ENCODE measurements at places on chromosomes 2 and 18. TPM values are rescaled to one million over a fixed set of nuclear protein-coding genes. Genes with fewer than 3 reads are reported as not detected.
A peak's percentile ranks its signal among the peaks of the same experiment; 100 is the strongest.

GRCh38 chr2:98663511-98664090 is 55.2 kb downstream of the UNC50 start:
- no peak overlapping the region for H3K4me3 ChIP-seq
- no peaks in the 10 kb centered on the region for H3K4me1 ChIP-seq
- no peaks in the 10 kb centered on the region for H3K27me3 ChIP-seq
- DNase-seq = no peak
- H3K36me3 ChIP-seq = no peaks in the 10 kb centered on the region
- no peak overlapping the region for H3K27ac ChIP-seq

- no peaks in the 10 kb centered on the region for H3K27me3 ChIP-seq
- no peaks in the 10 kb centered on the region for H3K4me1 ChIP-seq
- no peak overlapping the region for H3K4me3 ChIP-seq
- no peak for DNase-seq
- H3K27ac ChIP-seq = no peak overlapping the region
- no peaks in the 10 kb centered on the region for H3K36me3 ChIP-seq
Measured at GRCh38 chr18:3081584-3081991, 68.6 kb upstream of the LPIN2 start.

STARD6 gene
- not detected for total RNA-seq

DNA sequence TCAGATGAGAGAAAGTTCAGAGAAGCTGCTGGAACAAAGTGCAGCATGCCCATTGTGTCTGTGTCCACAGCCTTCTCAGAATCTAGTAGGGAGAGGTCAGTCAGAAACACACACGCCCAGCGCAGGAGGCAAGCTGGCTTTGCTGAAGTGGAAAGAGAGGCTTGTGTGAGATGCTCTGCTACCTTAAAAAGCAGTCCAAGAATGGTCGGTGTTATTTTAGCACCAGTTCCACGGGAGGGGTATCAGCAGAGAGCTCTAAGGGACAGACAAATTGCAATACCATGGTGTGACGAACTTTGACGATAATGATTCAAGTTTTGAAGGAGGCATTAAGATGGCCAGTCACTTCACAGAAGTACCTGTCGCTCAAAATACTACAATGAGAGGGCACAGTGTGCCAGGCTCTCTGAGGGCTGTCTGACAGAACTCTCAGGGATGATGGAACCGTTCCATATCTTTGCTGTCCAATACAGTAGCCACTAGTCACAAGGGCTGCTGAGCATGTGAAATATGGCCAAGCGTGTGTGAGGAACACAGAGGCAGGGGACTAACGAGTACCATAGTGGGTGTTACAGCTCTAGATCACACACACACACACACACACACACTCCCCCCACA is 237.5 kb upstream of the TMEM200C start:
- H3K4me1 ChIP-seq = no peaks in the 10 kb centered on the region
- H3K36me3 ChIP-seq = no peaks in the 10 kb centered on the region
- H3K4me3 ChIP-seq = no peak overlapping the region
- no peaks in the 10 kb centered on the region for H3K27me3 ChIP-seq
- no peak overlapping the region for H3K27ac ChIP-seq

NOL4 gene
- not detected for total RNA-seq

DNA sequence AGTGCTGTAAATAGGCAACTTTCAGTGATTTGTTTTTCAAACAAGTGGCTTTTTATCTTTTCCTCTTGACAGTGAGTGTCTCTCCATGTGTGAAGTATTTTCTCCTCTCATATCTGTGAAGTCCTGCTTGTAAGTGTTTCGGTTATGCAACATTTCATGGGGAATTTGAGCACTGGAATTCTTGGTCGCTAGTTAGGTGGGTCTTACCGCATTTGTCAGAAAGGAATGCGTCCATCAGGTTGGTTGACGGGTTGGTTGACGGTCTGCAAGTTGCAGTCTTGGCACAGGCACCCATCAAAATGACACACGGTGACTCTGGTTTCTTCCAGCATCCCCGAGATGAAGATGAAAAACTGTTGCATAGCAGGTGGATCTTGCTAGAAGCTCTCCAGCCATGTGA is 109.8 kb downstream of the AGAP1 start:
- H3K27ac ChIP-seq = no peak overlapping the region
- H3K4me1 ChIP-seq = no peaks in the 10 kb centered on the region
- no peak for DNase-seq
- no peak overlapping the region for H3K4me3 ChIP-seq
- no peaks in the 10 kb centered on the region for H3K27me3 ChIP-seq
- no peaks in the 10 kb centered on the region for H3K36me3 ChIP-seq

- no peak overlapping the region for H3K27ac ChIP-seq
- H3K36me3 ChIP-seq = no peaks in the 10 kb centered on the region
- no peaks in the 10 kb centered on the region for H3K4me1 ChIP-seq
- DNase-seq = no peak
- no peak overlapping the region for H3K4me3 ChIP-seq
Measured at GRCh38 chr18:49699303-49699702, 114.0 kb downstream of the ACAA2 start.

MC4R gene
- not detected for total RNA-seq

DNA sequence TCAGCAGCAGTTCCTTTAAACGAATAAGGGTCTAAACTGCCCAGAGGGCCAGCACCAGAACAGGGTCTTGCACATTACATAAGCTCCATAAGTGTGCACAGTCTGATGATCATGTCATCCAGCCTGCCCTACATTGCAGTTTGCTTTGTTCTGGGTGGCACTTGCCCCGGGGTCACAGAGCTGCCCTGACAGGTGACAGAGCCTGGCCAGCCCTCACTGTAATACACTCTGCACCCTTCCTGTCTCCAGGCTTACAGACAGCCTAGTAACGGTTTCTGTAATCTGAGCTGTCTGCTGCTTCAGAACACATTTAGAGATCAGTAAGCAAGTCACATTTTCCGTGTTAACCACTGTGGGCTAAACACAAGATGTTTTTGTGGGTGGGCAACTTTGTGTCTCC is 213.3 kb downstream of the FAM210A start:
- peaks cover 9% of the 10 kb centered on the region for H3K4me1 ChIP-seq
- no peak overlapping the region for H3K4me3 ChIP-seq
- no peak for DNase-seq
- H3K27ac ChIP-seq = no peak overlapping the region

- H3K4me1 ChIP-seq = no peaks in the 10 kb centered on the region
- H3K27ac ChIP-seq = no peak overlapping the region
- peaks cover 2% of the 10 kb centered on the region for H3K27me3 ChIP-seq
- peak; percentile 36 for DNase-seq
- peak overlapping the region; percentile 40 for H3K4me3 ChIP-seq
Measured at GRCh38 chr2:132038179-132038882, 123.4 kb downstream of the ANKRD30BL start.

INHBB gene
- total RNA-seq = 21.9 TPM

- H3K27me3 ChIP-seq = no peaks in the 10 kb centered on the region
- H3K27ac ChIP-seq = no peak overlapping the region
- no peak overlapping the region for H3K4me3 ChIP-seq
Measured at GRCh38 chr2:58916063-58916462, 674.9 kb upstream of the FANCL start.

CAB39 gene
- total RNA-seq = 81.1 TPM

DNA sequence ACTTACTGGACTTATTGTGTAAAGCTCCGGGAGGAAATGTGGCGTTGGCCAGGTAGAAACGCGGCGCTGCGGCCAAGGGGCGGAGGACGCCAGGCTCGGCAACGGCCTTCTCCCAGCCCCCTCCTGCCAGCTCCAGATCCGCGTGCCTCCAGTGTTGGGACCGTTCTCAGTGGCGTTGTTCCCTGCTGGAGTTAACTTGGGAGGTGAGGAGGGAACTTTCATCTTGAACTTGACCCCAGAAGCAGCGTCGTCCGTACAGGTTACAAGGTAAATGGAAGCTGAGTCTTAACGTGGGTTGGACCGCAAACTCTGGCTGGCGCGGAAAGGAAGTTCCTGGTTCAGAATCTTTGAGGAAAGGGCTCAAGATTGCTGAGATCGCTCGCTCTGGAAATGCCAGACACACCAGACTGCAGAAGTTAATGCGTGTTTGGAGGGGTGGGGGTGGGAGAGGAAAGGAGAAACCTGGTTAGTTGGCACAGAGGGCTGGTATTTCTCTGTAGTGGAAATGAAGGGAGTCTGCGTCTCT is 1.3 kb downstream of the TANC1 start:
- H3K4me1 ChIP-seq = no peaks in the 10 kb centered on the region
- no peaks in the 10 kb centered on the region for H3K36me3 ChIP-seq

- H3K36me3 ChIP-seq = no peaks in the 10 kb centered on the region
- H3K27ac ChIP-seq = no peak overlapping the region
- H3K4me1 ChIP-seq = no peaks in the 10 kb centered on the region
- H3K27me3 ChIP-seq = no peaks in the 10 kb centered on the region
- DNase-seq = peak; percentile 32
Measured at GRCh38 chr2:238278626-238279323, 9.6 kb downstream of the PER2 start.

DNA sequence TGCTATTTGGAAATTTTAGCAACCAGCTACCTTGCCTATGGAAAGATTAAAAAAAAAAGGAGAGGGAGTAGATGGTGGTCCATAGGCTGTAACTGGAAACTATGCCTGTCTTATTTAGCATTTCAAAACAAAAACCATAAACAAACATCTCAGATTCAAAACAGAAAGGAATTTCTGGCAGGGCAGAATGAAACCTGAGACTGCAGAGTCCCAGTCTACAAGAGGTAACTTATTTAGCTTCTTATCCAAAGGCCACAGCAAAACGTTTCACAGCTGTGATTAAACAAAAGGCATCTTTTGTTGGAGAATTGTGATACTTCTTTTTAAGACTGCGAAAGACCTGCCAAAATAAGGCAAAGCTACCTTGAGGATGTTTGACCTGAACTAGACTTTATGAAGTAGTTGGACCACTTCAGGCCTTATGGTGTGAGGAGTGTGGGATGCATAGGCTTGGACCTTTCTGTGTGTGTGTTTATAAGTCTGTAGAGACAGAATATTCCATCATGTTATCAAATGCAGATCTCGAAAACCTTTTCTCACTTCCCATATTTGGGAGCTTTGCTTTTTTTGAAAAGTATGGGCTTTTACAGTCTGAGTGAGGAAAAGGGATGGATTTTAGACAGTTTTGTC is 11.0 kb downstream of the CRIM1 start:
- H3K27ac ChIP-seq = no peak overlapping the region
- peaks cover 29% of the 10 kb centered on the region for H3K4me1 ChIP-seq

DNA sequence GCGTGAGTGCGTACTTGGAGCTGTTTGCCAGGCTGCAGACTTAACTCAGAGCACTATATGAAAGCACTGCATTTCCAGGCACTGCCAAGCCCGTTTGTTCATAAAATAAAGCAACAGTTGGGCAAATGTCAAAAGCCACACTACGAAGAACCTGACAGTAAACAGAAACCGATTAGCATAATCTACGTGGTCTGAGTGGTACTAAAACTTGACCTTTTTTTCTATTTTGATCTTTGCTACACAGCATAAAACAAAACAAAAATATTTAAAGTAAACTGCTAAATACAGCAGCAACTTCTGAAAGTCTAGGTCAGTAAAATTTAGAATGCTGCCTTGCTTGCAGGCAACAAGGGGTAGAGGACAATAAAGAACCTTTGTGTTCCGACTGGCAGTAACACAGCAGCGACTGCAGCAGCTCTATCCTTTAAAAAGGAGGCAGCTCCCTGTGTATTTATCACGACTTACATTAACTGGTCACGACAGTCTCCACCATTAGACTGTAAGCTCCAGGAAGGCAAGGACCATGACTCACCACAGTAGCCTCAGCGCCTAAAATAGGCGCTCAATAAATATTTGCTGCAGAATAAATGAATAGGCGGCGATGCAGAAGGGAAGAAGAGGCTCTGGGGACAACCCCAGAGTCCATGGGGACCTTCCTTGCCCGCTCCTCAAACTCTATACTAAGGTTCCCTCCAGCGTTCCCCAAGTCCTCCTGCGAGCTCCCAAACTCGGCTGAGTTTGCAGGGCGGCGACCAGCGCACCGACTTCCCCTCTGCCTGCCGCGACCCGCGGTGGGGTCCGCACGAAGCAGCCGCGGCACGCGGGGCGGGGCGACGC is 902 bp downstream of the SS18 start:
- H3K4me1 ChIP-seq = no peaks in the 10 kb centered on the region
- DNase-seq = no peak
- H3K4me3 ChIP-seq = peak overlapping the region; percentile 43
- H3K36me3 ChIP-seq = no peaks in the 10 kb centered on the region
- no peaks in the 10 kb centered on the region for H3K27me3 ChIP-seq

DNA sequence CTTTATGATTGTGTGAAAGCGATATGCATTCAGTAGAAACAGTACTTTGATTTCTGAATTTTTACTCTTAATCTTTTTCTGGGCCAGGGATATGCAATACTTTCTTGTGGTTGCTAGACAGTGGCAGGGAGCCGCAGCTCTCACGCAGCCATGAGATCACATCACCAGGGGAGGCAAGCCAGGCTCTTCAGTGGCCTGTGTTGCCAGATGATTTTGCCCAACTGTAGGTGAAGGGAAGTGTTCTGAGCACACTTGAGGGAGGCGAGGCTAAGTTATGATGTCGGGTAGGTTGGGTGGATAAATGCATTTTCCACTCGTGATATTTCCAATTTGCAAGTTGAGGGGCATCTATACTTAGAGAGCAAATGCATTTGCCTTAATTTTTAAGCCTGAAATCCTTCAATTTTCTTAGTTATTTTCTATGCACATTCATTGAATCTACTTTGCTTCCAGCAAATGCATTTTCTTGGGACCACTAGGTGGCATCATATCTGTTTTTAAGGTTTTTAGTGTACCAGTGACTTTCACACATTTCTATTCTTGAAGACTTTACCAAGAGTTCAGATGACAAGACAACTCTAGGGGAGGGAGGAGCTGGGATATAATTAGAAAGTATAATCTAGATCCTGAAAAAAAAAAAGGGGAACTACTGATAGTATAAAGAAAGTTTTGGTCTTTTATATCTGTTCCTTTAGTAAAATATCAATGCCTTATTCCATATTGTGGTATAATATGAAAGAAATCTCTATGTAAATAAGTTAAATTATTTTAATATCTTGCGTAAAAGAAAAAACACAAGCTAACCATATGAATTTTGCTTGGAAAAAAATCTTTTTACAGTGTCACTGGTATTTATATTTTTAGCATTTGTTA is 643.3 kb downstream of the SOCS6 start:
- H3K27me3 ChIP-seq = no peaks in the 10 kb centered on the region
- H3K4me1 ChIP-seq = no peaks in the 10 kb centered on the region
- no peak overlapping the region for H3K27ac ChIP-seq
- DNase-seq = no peak
- H3K36me3 ChIP-seq = no peaks in the 10 kb centered on the region
- H3K4me3 ChIP-seq = no peak overlapping the region

DNA sequence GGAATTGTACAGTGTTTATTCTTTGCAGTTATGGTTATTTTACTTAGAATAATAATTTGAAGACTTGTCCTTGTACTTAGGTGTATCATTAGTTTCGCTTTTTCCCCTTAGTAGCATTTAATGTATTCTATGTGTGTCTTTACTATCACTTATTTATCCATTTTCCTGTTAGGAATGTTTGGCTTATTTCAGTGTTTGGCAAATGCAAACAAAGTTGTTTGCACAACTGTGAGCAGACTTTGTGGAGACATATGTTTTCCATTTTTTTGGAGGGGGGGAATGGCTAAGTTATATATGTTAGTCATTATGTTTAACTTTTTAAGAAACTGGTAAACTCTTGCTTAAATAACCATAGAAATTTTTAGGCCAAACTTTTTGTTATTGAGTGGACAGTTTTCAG is 447.7 kb downstream of the SOX11 start:
- no peak overlapping the region for H3K4me3 ChIP-seq
- no peak overlapping the region for H3K27ac ChIP-seq
- no peaks in the 10 kb centered on the region for H3K4me1 ChIP-seq
- no peaks in the 10 kb centered on the region for H3K36me3 ChIP-seq

Measured in aorta (tissue), 5 donors.